ENCODE measurements at places on chromosomes 12 and 14. TPM values are rescaled to one million over a fixed set of nuclear protein-coding genes. Genes with fewer than 3 reads are reported as not detected.
A peak's percentile ranks its signal among the peaks of the same experiment; 100 is the strongest.

DNA sequence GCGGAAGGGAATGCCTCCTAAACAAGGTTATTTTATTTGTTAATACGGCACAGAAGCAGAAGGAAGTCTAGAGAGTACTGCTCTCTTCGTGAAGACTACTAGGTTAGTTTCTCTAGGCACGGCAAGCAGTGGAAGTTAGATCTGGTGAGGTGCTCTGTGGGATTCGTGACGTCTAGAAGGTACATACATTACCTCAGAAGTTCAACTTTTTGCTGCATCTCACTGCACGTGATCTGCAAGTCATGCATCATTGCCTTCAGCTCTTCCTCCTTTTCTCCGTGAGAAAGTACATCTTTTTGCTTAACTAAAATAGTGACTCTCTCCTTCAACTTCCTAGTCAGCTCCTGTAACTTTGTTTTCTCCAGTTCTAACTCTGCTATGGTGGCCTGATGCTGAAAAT, 74.7 kb downstream of the NIN start:
- no peak for DNase-seq

The LMNTD1 gene
- total RNA-seq = not detected

- DNase-seq = no peak
These were observed 198.6 kb upstream of the DIO3 start for GRCh38 chr14:101362529-101363260.

DNA sequence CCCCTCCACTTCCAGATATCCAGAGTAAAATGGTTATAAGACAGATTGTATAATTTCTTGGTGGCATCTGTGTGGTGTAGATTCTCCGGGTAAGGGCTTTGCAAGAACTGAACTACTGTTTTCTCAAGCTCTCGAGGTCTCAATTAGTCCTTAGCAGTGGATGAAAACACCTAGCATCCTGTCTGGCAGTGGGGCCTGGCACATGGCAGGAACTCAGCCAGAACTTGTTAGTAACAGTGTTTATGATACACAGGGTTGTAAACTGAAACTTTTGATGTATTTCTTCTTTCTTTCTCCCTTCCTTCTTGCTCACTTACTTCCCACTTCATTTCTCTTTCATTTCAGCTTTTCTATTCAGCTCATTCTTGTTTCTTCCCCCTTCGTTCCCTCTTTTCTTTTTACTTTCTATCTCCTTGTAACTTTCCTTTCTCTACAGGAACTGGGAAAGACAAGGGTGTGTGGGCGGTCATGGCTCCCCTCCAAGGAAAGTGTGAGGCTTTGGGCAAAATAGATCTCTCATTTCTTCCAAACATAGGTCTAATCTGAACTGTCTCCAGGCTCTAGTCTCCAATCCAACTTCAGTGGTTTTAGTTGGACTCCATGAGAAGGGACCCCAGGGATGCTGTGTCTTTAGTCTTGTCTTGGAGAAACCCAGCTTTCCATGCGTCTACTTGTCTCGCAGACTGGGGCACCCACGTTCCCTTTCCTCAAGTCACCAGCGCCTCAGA, 159.7 kb downstream of the PAH start:
- peak; percentile 3 for DNase-seq

- DNase-seq = peak; percentile 1
These were observed 136.2 kb downstream of the SLCO1B3 start for GRCh38 chr12:20946732-20947131.

The CLEC1B gene
- not detected for total RNA-seq

DNA sequence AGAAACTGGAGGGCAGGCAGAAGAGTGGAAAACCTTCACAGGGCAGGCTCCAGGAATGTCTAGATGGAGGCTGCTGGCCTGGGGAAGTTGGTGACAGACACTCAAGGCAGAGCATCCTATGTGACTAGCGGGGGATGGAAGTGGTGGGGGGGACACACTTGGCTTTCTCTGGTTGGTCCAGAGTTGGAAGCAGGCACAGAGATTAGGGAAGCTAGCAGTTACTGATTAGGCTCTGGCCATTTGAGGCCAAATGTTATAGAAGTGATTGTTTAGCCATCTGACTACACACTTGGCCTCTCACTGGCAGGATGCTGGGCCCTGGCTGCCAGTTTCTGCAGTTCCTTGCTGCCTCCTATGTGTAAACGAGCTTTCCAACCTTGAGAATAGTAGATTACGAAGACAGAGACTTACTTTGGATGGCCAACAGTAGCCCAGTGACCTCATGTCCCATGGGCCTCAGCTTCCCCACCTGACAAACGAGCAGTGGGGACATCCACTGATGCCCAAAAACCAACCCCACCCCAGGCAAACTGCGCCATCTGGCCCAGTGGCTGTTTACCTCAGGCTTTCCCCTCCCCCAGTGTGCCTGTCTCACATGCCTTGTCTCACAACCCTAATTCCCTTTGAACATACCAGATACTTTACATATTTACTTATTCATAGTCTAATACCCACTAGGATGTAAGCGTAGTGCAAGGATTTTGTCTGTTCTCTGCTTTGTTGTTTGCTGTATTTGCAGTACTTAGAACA, 102.7 kb downstream of the PAPLN start:
- DNase-seq = no peak

GRCh38 chr14:73333031-73333430, 95.7 kb downstream of the PAPLN start:
- no peak for DNase-seq

Data from RPMI7951 (cell line).